ENCODE measurements at places on chromosomes 2 and 18. TPM values are rescaled to one million over a fixed set of nuclear protein-coding genes. Genes with fewer than 3 reads are reported as not detected.

REG1B gene
- total RNA-seq = not detected

UPP2 gene
- total RNA-seq = not detected

CD207 gene
- not detected for total RNA-seq

CCDC74B gene
- total RNA-seq = 7.4 TPM

CAVIN2 gene
- total RNA-seq = 15.7 TPM

SLC4A1AP gene
- 12.2 TPM for total RNA-seq

NOSTRIN gene
- total RNA-seq = 0.24 TPM

ANKRD62 gene
- total RNA-seq = not detected

MYOM1 gene
- total RNA-seq = 0.73 TPM

CACNB4 gene
- total RNA-seq = 1.4 TPM

CENPA gene
- total RNA-seq = 0.87 TPM

CRYBA2 gene
- total RNA-seq = not detected

UGT1A5 gene
- total RNA-seq = not detected

PCARE gene
- not detected for total RNA-seq

WNT10A gene
- not detected for total RNA-seq

PROC gene
- not detected for total RNA-seq

GRHL1 gene
- total RNA-seq = not detected

L3MBTL4 gene
- not detected for total RNA-seq

FEV gene
- not detected for total RNA-seq

OTX1 gene
- total RNA-seq = not detected

SNORC gene
- 0.50 TPM for total RNA-seq

DCDC2C gene
- total RNA-seq = not detected

IL36B gene
- total RNA-seq = not detected

ZBTB7C gene
- 0.29 TPM for total RNA-seq

CFC1 gene
- not detected for total RNA-seq

C2orf80 gene
- total RNA-seq = not detected

INHA gene
- total RNA-seq = not detected

M1AP gene
- not detected for total RNA-seq

CDK15 gene
- 1.2 TPM for total RNA-seq

TRABD2A gene
- 3.3 TPM for total RNA-seq

PDK1 gene
- 40.1 TPM for total RNA-seq

LBX2 gene
- total RNA-seq = 3.2 TPM

THUMPD2 gene
- total RNA-seq = 4.1 TPM

MREG gene
- total RNA-seq = 3.5 TPM

PROKR1 gene
- total RNA-seq = not detected

MAP3K19 gene
- total RNA-seq = not detected

HOXD12 gene
- not detected for total RNA-seq

AGXT gene
- not detected for total RNA-seq

CDC42EP3 gene
- total RNA-seq = 2.7 TPM

ACADL gene
- total RNA-seq = not detected

KCNG2 gene
- 0.49 TPM for total RNA-seq

CRACDL gene
- total RNA-seq = not detected
